Mesenteric fat pad (tissue), 1 donor: ENCODE measurements at places on chromosomes 16 and 17. TPM values are rescaled to one million over a fixed set of nuclear protein-coding genes. Genes with fewer than 3 reads are reported as not detected.
A peak's percentile ranks its signal among the peaks of the same experiment; 100 is the strongest.

GRCh38 chr17:39894681-39895376 lies 23.6 kb downstream of the GSDMB start:
- DNase-seq, result no peak

DNA sequence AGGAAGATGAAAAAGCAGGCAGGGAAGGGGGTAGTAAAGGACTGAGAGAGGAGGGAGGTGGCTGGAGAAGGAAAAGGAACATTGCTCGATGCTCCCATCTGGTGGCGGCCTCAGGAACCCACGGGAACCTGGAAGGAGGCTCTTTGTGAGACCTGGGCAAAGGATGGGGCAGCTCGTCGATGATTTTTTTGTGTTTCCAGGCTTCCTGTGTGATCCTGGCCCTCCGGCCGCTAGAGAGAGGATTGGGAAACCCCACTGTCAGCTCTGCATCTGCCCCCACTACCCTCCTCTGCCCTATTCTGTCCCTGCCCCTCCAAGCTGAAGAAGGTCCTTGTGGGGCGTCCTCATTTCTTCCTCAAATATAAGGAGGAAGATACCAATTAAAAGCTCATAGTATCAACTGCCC lies 6.6 kb downstream of the WFIKKN2 start:
- DNase-seq, result no peak

- DNase-seq, result no peak
Observed at GRCh38 chr17:19320876-19321275, 41.6 kb downstream of the B9D1 start.

Gene DNAAF8
- 1.3 TPM for total RNA-seq

DNA sequence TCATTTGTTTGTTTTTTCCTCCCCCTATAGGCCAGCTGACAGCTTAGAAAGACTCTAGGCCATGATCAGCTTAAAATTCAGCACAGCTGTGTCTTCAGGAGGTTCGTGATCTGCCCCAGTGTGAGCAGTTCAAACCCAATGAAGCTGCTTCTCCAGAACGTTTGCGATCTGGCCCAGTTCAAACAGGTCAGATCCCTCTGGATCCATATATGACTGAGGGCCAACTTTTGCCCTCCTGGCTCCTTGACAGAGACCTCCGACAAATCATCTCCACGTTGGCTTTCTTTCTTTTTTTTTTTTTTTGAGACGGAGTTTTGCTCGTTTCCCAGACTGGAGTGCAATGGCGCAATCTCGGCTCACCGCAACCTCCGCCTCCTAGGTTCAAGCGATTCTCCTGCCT lies 50.2 kb upstream of the ATF7IP2 start:
- no peak for DNase-seq

- DNase-seq, result no peak
Observed at GRCh38 chr17:27701963-27702362, 71.0 kb downstream of the LGALS9 start.

DNA sequence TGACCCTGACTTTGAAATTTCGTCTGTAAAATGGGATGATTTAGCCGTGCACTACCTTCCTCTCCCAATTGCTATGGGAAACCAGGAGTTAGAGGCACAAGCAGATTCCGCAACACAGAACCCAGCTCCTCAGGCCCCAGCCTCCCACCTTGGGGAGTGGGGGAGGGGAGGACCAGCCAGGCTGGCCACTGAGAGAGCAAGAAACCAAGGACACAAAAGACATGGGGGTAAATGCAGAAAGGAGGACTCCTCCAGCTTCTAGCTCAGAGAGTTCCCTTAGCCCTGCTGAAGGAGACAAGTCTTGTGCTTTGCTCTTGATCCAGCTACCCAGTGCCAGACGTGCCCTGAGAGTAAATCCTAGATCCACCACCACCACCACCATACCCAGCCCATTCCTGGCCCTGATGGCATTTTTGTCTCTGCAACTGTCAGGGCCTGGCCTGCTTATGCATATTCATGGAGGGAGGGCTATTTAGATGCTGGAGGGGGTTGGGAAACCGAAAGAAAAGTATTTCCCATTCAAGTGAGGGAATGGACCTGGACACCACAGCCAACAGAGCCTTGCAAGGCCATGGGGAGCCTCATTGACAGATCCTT lies 25.9 kb downstream of the PITPNM3 start:
- peak; percentile 68 for DNase-seq

DNA sequence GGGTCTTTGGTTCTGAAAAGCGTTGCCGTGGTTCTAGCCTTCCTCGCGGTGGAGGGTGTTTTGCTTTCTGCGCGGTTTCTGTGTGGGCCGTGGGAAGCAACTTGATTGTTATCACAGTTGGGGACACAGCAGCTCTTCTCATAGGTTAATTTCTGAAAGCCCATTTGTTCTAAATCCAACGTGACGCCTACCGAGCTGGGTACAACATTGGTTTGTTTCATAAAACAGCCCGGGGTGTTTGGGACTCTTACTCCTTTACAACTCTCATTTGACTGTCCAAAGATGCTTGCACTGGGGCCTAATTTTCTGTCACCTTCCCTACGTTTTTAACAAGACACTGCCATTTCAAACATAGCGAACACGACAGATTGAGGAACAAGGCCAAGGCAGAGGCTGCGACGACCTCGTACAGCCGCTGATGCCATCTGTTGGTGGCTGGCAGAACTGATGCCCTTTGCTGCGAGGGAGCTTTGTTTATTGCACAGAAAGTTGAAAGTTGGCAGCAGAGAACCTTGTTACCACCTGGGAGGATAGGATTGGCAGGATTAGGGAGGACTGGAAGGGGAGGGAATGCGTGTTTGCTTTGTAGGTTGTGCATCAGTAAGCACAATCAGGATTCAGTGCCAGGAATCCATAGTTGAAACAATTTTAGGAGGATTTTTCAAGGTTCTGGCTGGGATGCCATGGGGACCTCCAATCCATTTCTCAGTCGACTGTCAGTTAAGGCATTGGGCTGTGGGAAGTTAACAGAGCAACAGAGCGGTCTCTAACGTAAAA lies 98.3 kb downstream of the PITPNC1 start:
- DNase-seq, result peak; percentile 90

Gene SLC5A2
- total RNA-seq, result not detected

DNA sequence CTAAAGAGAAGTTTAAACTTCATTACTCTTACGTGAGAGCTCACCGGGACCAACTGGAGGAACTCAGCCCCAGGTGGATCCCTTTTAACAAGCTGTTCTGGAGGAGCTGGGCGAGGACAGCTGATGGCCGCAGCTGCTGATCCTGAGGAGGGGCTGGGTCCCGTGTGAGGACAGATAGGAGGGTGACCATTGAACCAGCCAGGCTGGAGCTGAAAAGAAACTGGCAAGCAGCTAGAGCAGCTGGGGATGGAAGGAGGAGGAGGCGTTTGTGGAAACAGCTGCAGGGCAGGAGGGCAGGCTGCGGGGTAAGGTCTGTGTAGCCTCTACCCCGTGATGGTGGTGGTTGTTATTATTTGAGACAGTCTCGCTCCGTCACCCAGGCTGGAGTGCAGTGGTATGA lies 119.5 kb downstream of the AATF start:
- DNase-seq, result no peak

DNA sequence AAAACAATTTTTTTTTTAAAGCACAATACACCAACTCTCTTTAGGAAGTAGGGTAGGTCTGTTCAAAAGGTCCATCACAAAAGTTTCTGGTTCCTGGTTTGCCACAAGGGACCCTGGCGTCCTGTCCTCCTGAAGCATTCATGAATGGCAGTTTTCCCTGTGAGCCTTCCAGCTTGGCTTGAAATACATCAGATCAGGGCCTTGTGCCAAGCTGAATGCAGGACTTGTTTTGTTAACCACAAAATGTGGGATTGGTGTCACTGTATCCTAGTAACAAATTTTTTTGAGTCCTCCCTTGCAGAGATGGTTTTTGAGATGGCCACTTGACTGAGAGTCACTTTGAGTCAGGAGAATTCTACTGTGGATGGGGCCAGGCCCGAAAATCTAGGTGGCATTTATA lies 3.9 kb downstream of the GNAO1 start:
- DNase-seq, result no peak

DNA sequence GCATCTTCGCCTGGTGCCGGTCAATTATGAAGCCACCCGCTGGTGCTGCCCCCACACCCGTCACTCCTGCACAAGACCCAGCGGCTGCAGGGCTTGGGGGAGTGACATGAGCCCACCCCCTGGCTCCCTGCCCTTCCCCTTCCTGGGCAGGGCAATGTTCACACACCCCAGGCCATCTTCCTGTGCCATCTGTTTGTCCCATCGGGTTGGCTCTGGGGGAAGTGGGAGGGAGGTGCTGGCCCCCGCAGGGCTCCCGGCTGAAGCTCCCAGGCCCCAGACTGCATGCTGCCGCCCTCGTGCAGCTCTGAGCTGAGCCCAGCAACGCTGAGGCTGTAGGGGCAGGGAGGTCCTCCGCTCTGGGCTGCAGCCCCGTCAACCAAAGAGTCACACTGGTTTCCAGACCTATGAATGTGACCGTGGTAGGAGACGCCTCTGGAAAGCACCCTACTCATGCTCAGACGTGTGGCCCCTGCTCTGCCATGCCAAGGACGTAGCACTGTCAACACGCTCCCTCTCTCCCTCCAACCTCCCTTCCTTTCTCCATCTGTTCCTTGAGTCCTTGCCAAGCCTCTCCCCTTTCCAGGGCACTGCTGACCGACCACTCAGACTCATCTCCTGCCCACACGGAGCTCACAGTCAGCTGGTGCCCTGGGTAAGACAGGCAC lies 140.4 kb downstream of the ENGASE start:
- no peak for DNase-seq

Gene MPO
- 0.35 TPM for total RNA-seq

Gene SCGB1C2
- not detected for total RNA-seq

Gene TTYH2
- total RNA-seq, result 5.6 TPM

Gene TNFRSF13B
- not detected for total RNA-seq

DNA sequence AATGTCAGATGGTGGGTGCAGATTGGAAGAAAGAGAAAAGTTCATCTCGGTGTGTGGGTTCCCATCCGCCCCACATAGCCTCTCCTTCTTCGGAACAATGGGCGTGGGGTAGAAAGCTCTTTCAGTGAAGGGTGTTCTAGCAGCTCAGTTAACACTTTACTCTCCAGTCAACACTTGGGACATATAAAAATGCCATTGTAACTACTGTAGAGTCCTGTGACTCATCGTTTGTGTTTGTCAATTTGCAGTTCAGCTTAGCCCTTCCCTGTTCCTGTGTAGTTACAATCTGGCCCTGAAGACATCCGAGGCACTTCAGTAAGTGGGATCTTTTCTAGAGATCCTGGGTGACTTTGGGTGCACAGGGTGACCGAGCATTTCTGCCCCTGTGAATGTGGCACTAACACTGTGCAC lies 11.5 kb upstream of the CLEC18C start:
- DNase-seq, result peak; percentile 90

- peak; percentile 76 for DNase-seq
Observed at GRCh38 chr17:64398320-64398719, 7.7 kb upstream of the PECAM1 start.

- no peak for DNase-seq
Observed at GRCh38 chr17:9020096-9020823, 1.1 kb upstream of the NTN1 start.

Gene FXR2
- 36.1 TPM for total RNA-seq

Gene TEX14
- 0.10 TPM for total RNA-seq

- DNase-seq, result no peak
Observed at GRCh38 chr17:72588961-72589360, 468.1 kb downstream of the SOX9 start.

Gene LLGL2
- total RNA-seq, result 8.2 TPM

DNA sequence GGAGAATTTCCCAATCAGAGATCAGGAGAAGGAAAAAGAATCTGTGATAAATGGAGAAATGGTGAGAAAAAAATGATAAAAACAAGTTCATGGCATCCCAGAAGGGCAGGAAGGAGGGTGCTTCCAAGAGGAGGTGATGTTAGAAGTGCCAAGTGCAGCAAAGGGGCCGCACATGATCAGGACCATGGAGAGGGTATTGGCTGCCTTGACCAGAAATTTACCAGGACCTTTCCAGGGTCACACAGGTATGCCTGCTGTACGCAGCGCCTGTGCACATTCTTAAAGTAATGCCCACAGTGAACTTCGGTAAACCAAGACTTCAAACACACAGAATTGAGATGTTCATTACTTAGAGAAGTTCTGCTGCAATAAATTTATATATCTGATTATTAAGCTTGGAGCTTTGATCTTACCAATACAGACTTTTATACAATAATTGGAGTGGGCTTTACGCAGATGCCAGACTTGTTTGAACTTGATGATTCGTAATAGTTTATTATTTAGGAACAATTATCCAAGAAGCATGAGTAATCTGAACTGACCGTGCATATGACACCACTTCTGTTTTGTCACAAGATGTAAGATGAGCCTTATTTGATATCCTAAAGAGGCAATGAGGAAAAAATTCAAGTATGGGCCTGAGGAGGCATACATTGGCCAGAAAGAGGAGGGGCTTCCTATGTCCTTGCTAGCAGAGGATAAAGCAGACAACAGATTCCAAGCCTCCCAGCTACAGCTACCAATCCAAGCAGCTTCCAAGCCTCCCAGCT lies 2.2 kb upstream of the KRT33A start:
- DNase-seq, result no peak

DNA sequence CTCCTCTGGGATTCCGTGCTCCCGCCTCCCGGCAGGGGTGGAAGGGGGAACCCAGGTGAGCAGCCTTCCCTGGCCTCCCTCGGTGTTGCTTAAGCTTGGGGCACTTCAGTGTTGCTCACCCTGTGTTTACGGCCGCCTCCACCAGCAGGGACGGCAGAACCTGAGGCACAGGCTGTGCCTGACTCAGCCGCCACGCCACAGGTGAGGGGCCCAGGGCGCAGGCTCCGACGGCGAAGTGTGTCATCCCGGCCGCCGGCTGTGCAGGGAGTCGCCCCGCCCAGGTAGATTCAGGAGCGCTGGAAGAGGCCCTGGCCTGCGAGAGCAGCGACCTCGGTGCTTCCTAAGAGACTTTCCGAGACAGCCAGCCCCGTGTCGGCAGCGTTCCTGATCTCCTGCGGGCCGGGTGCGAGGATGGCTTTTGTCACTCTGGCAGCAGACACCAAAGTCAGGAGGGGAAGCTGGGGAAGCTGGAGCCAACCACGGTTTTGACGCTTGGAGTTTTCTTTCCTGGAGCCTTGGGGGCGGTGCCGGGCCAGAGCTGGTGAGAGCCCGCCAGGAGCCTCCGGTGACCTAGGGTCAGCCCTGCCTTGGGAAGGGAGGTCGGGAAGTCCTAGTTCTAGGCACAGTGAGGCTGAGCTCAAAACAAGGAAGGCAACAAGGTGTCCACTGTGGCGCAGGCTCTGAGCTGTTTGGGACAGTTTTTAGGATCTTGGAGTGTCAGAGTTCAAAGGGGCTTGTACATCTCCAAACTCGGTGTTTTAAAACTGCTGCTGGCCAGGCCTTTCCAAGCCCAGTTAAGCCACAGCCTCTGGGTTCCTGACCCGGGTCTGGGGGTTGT lies 2.1 kb downstream of the GSE1 start:
- no peak for DNase-seq

DNA sequence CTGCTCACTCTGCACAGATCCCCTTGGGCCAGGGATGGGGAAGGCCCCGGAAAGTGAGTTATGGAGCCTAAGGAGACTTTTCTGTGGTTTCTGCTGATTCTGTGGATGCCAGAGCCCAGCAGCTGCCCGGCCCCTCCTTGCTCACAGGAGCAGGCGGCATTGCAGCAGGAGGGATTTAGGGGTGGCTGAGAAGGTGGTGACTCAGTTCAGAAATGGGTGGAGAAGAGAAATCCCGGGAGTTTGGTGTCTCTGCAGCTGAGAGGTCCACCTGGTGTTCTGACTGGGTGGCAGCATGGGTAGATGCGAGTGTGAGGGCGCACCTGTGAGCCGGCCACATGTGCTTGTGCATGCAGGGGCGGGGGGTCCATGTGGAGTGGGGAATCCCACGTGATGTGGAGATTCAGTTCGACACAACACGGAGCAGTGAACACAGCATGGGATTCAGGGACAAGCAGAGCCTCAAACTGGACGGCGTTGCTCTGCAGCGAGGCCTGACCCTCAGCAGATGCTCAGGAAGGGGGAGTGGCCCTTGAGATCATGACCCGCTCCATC lies 16.0 kb upstream of the SPPL2C start:
- DNase-seq, result no peak

Gene TNP2
- not detected for total RNA-seq

GRCh38 chr16:48433850-48434530 lies 48.8 kb upstream of the SIAH1 start:
- no peak for DNase-seq
